Suprapubic skin (tissue), 4 donors: ENCODE measurements at places on chromosomes 3 and 15. TPM values are rescaled to one million over a fixed set of nuclear protein-coding genes. Genes with fewer than 3 reads are reported as not detected.

- H3K4me1 ChIP-seq, result no peaks in the 10 kb centered on the region
- H3K36me3 ChIP-seq, result no peaks in the 10 kb centered on the region
- H3K27me3 ChIP-seq, result no peaks in the 10 kb centered on the region
- no peak for DNase-seq
- H3K27ac ChIP-seq, result no peak overlapping the region
- H3K4me3 ChIP-seq, result no peak overlapping the region
These were observed 703.2 kb downstream of the NLGN1 start for GRCh38 chr3:174100744-174101143.

The HGD gene
- 5.1 TPM for total RNA-seq

- H3K27me3 ChIP-seq, result no peaks in the 10 kb centered on the region
- H3K4me1 ChIP-seq, result peaks cover 31% of the 10 kb centered on the region
- no peaks in the 10 kb centered on the region for H3K36me3 ChIP-seq
- H3K4me3 ChIP-seq, result peak overlapping the region; percentile 79
These were observed 5.3 kb upstream of the NRROS start for GRCh38 chr3:196634224-196634623.

DNA sequence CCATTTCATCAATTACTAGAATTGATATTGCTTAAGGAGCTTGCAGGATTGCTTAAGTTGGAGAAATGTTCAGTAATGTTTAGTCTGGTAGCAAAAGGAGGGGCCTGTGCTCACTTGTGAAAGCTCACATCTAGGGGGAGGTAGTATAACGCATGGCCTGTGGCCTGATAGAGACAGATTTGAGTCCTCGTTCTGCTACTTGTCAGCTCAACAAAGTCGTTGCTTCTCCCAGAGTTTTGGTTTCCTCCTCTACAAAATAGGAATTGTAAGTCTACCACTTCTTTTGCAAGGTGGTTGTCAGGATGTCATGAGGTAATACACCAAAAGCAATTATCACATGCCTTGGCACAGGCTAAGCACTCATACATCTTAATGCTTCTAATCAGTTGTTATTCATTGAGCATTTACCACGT, 1.3 kb downstream of the ST3GAL6 start:
- peaks cover 48% of the 10 kb centered on the region for H3K4me1 ChIP-seq
- no peak overlapping the region for H3K4me3 ChIP-seq
- H3K27me3 ChIP-seq, result no peaks in the 10 kb centered on the region
- no peak for DNase-seq
- no peak overlapping the region for H3K27ac ChIP-seq

The C3orf85 gene
- total RNA-seq, result not detected

DNA sequence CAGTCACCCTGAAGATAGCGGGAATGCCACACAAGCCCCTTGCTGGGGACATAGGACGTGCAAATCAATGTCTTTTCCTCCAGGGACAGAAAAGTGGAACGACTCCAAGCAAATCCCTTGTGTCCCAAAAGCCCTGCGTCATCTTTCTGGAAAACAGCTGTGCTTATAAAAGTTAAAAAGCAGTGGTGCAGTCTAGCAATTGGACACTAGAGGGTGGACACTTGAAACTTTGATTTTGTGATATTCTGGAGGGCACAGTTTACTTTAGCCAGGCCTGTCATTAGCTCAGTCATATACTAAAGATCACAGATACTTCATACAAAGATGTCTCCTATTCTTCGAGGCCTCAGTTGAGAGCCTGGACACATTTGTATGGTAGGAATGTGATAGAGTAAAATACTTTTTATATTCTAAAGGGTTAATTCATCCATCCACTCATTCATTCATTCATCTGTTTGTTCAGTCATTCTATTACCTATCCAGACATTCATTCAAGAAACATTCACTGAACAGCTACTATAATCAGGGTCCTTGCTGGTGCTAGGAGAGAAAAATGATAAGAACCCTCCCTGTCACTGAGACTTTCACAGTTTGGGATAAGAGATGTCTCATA, 63.8 kb upstream of the ANKRD34C start:
- no peaks in the 10 kb centered on the region for H3K4me1 ChIP-seq
- DNase-seq, result no peak
- no peak overlapping the region for H3K4me3 ChIP-seq

The ANKRD34C gene
- total RNA-seq, result not detected

- no peak overlapping the region for H3K27ac ChIP-seq
- H3K27me3 ChIP-seq, result no peaks in the 10 kb centered on the region
- no peak for DNase-seq
- no peaks in the 10 kb centered on the region for H3K36me3 ChIP-seq
These were observed 89.9 kb upstream of the TNFAIP8L3 start for GRCh38 chr15:51184627-51185026.
